Endothelial cell (in vitro differentiated cells): ENCODE measurements at places on chromosomes 7 and 10.

GRCh38 chr7:105975770-105976417 is 12.8 kb downstream of the CDHR3 start:
- no peak for DNase-seq

- DNase-seq, result no peak
Observed at GRCh38 chr7:26843705-26844104, 20.7 kb downstream of the SKAP2 start.

DNA sequence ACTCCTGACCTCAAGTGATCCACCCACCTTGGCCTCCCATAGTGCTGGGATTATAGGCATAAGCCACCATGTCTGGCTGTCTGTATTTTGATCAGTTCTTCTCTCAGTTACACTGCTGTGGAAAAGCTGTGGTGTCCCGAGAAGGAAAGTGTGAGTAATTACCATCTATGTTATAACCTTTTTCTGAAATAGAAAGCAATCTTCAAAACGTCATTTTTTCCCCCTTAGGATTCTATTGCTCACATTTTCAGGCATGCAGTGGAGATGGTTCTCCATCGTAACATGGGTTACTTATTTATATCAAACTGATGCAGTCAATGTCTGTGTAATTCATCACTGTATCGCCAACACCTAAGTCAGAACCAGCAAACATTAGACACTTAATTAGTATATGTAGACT is 103.5 kb upstream of the FAM3C start:
- no peak for DNase-seq

- DNase-seq, result no peak
Observed at GRCh38 chr10:28125701-28126100, 126.8 kb upstream of the ODAD2 start.

DNA sequence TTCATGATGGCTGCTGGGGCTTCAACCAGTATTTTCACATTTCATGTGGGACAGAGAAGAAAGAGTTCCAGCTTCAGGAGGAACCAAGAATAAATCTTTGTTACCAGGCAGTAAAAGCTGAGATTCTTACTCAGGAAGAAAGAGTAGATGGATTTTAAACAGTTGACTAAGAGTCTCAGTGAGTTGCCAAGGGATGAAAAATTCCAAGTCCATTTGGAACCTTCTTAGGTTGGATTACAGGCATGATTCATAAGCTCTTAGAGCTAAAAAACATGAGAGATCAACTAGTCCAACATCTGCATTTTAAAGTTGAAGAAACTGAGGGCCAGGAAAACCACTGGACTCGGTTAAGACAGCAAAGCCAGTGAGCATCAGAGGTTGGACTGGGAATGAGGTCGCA is 148.6 kb downstream of the NEBL start:
- no peak for DNase-seq

DNA sequence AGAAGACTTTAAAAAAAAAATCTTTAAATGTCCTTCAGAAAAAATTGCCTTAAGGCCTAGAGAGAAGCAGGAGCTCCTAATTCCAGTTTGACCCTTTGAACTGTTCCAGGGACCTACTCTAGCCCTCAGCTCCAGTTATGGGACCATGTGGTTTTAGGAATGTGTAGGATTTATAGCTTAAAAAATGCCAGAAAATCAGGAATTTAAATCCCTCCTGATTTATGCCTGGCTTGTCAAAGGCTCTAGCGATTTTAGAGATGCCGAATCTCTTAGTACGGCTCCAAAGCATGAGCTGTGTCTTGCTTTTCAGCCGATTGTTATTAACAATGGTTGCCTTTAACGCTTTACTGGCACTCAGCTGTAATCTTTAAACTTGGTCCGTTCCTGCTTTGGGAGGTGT is 130.6 kb upstream of the NPVF start:
- DNase-seq, result no peak

DNA sequence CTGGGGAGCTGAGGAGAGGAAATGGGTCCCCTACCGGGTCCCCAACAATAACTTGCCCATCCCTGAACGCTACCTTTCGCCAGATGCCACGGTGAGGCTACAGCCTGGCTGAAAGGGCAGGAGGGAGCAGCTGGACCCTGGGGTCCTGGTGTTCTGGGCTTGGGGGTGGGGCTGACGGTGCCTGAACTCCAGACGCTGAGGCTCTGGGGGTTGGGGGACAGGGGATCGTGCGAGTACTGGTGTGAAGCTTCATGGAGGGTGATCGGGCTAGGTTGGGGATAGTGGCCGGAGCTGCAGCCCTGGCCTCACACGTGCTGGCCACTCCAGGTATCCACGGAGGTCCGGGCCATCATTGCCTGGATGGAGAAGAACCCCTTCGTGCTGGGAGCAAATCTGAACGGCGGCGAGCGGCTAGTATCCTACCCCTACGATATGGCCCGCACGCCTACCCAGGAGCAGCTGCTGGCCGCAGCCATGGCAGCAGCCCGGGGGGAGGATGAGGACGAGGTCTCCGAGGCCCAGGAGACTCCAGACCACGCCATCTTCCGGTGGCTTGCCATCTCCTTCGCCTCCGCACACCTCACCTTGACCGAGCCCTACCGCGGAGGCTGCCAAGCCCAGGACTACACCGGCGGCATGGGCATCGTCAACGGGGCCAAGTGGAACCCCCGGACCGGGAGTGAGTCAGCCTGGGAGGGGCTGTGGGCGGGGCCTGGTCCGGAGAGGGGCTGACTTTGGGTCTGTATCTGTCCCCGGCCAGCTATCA is 8.3 kb downstream of the AEBP1 start:
- DNase-seq, result no peak

DNA sequence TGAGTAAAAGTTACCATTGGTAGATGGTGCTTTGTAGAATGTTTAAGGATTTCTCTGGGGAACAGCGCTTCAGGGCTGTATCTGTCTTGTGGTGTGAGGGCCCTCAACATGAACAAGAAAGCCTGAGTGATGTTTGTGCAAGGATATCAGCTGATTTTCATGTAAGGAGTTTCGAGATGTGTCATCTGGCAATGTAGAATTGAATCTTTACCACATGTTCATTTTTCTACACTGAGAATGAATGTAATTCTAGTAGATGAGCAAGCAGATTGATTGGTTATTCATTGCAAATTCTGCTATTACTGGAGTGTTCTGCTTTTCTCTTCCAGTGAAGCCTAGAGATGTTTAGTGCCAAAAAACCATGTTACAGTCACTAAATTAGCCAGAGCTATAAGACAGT is 87.7 kb downstream of the ST7 start:
- no peak for DNase-seq

DNA sequence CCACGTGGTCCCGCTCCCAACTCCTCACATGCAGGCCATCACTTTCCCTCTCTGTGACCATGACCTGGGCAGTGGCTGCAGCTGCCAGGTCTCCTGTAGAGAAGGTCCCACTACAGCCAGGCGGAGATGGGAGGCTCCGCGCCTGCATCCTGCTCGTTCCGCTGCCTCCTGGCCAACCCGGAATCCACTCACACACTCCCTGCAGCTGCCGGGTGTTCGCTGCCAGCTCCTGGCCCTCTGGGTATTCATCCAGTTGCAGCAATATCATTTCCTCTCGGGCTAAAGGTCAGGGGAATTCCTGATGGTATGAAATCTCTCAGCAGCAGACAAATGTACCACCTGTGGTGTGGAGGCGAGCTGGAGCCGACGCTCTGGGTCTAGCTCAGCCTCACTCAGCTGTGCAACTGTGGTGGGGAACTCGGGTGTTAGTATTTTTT is 65.7 kb downstream of the TLL2 start:
- DNase-seq, result no peak

DNA sequence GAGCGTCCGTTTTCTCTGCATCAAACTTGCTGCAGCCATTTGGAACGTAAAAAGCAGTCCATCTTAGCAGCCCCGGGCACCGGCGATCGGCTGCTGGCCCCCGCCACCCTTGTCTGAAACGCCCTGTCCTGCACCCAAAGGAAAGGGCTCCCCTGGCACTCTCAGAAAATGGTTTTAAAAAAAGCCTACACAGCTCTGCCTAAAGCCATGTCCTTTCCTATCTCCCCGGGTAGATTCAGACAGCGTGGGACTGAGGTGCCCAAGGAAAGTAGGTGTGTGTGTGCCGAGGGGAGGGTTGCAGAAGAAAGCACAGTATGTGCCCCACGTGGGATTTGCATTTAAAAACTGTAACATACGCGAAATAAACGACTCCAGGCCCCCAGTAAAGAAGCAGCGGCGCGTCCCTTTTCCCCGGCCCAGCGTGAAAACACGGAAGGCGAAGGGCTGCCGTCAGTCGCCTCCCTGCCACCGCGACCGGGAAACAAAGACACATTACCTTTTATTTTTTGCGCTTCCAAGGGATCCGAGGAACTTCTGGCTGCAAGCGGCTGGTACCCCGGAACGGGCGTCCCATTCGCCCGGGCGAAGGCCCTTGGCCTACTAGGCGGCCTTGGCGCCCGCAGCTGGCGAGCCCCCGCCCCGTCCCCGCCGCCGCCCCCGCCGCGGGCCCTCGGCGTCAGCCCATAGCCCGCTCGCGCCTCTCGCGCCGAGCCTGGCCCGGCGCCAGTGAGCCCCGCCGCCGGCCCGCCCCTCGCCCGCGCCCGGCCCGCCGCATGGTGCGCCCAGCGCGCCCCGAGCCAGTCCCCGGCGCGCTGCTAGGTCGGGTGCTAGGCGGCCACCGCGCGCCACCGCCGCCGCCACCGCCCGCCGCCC is 304.6 kb downstream of the PRPF18 start:
- DNase-seq, result peak; percentile 45

GRCh38 chr7:34011017-34011695 is 105.8 kb downstream of the BMPER start:
- no peak for DNase-seq

- no peak for DNase-seq
Observed at GRCh38 chr10:99595236-99595635, 25.0 kb downstream of the SLC25A28 start.

DNA sequence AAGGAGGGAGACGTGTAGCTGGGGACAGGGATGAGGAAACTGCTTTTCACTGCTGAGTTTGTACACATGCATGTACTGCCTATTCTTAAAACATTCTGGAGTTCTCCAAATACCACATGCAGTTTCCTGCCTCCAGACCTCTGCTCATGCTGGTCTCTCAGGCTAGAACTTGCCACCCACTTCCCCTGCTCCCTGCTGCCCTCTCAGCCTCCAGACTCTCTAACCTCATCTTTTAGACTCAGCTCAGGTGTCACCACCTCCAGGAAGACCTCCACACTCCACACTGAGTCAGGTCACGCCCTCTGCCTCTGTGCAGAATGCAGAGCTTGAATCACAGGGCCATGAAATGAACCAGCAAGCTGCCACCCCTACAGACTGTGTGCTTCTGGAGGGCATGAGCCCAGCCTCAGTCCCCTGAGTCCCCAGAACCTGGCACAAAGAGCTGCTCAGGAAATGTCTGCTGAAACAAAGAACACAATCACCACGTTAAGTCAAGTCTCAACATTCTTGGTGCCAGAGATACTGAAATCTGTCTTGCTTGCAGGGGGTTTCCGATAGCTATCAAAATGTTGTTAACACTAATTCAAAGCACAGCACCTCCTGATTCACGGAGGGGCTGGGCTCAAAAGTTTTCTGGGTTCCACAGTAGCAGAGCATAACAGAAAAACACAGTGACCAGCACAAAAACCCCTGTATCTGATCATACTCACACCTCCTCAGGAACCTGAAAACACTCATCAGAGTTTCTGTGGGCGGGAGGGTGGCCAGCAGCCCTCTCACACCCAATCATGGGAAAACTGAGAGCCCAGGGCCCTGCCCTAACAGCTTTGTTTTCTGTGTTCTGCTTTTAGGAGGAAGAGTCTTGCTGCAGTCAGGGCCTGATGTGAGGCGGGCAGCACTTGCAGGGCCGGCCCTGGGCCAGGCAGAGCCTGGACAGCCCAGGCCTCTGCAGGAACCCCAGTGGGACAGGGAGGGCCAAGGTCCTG is 21.1 kb downstream of the FAM53B start:
- DNase-seq, result no peak

DNA sequence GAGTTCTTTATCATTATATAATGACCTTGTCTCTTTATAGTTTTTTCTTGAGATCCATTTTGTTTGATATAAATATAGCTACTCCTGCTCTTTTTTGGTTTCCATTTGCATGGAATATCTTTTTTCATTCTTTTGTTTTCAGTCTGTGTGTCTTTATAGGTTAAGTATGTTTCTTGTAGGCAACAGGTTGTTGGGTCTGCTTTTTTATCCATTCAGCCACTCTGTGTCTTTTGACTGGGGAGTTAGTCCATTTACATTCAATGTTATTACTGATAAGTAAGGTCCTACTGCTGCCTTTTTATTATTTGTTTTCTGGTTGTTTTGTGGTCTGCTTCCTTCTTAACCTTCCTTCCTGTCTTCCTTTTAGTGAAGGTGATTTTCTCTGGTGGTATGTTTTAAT is 21.1 kb downstream of the GALNT11 start:
- DNase-seq, result no peak

GRCh38 chr10:29710128-29710527 is 75.4 kb upstream of the SVIL start:
- DNase-seq, result no peak

DNA sequence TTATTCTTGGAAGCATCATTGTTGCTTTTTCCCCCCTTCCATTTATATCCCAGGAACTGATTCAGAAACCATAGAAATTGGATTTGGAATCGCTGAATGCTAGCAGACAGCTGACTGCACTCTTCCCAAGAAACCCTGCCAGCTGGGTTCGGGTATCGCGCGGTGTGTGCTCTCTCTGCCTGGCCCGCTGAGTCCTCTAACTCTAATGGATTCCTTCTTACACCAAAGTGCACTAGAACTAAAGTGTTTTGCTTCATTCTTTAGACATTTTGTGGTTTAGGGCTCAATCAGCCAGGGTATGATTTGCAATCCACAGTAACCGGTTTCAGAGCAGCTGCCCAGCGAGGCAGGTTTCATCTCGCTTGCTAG is 92.2 kb downstream of the EGFR start:
- DNase-seq, result no peak

DNA sequence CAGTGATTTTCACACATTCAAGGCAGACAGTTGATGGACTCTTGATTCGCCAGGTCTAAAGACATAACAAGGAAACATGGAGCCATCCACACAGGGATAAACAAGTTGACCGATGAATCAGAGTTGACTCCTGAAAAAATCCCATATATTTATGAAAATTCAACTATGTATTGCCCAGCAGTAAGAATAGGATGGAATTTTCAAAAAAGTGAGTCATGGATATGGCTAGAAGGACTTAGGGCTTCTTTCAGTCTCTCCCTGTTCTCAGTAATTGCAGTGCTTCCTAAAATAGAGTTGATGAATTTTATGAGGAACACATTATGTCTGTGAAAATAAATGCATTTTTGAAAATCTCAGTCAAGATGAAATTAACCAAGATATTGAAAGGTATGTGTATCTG is 301.2 kb downstream of the PLXDC2 start:
- DNase-seq, result no peak

- DNase-seq, result no peak
Observed at GRCh38 chr7:64619705-64620104, 46.2 kb upstream of the ZNF107 start.

GRCh38 chr10:90372451-90372850 is 485.4 kb downstream of the HTR7 start:
- no peak for DNase-seq

GRCh38 chr7:100173806-100174495 is 3.2 kb downstream of the GPC2 start:
- no peak for DNase-seq

- DNase-seq, result no peak
Observed at GRCh38 chr7:152751449-152752141, 8.0 kb upstream of the ACTR3B start.
